ENCODE measurements at places on chromosomes 1 and 21.

DNA sequence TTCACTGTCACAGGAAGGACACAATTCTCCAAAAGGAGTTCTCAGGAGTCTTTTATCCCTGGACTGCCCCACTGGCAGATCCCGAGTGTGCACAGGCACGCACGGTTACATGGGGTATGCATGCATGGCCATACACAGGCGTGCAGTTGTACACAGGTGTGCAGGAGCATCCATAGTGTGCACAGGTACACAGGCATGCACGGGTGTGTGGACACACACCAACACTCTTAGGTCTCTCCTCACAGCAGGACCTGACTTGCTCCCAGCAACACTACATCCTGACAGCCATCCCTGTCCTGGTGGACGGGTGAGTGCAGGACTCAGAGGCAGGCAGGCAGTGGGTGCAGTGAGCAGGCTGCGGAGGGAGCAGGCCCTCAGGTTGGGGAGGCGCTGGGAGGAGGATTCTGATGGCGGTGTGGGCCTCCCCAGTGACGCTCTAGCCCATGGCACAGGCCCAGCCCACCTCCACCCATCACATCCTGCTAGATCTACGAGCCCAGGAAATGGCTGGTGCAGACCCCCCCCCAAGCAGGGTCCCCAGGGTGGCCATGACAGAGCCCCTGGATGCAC, 28.4 kb downstream of the SLC19A1 start:
- no peaks in the 10 kb centered on the region for H3K36me3 ChIP-seq
- no peaks in the 10 kb centered on the region for H3K27me3 ChIP-seq
- no peak for DNase-seq
- H3K27ac ChIP-seq = no peak overlapping the region

GRCh38 chr1:92476071-92476631, 10.6 kb downstream of the GFI1 start:
- H3K4me1 ChIP-seq = peaks cover 4% of the 10 kb centered on the region
- peaks cover 69% of the 10 kb centered on the region for H3K27me3 ChIP-seq
- H3K36me3 ChIP-seq = no peaks in the 10 kb centered on the region
- no peak overlapping the region for H3K27ac ChIP-seq
- no peak overlapping the region for H3K4me3 ChIP-seq

GRCh38 chr1:200161801-200162200, 134.3 kb downstream of the NR5A2 start:
- H3K27me3 ChIP-seq = peaks cover 11% of the 10 kb centered on the region
- H3K4me1 ChIP-seq = no peaks in the 10 kb centered on the region
- H3K36me3 ChIP-seq = no peaks in the 10 kb centered on the region
- no peak overlapping the region for H3K4me3 ChIP-seq

DNA sequence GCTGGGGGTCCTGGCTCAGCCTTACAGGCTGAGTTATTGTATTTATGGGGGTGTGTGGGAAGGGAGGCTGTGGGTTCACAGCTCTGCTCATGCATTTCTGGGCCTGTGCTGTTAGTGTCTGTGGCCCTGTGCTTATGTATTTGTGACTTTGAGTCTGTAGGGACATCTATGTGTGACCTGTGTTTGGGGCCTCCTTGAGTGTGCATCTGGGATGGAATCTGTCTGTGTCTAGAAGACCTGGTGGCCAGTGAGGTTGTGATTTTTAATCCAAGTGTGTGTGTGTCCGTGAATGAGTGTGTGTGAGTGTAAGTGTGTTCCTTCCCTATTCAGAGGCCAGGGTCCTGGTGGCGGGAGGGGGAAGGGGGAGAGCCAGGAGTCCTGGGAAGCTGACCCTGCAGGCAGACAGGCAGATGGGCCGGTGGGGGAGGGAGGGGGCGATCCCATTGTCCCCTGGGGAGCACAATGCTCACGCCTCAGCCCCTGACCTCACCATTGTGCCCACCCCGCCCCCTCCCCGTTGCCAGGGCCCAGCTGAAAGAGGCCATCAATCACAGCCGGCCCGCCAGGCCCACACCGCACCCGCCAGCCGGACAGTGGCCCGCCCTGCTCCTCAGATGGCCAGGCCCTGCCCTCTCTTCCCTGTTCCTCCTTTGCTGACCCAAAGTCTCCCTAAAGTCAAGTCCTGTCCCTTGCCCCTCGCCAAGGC, 19.6 kb downstream of the SLC27A3 start:
- H3K4me1 ChIP-seq = peaks cover 7% of the 10 kb centered on the region
- DNase-seq = no peak
- no peak overlapping the region for H3K4me3 ChIP-seq

DNA sequence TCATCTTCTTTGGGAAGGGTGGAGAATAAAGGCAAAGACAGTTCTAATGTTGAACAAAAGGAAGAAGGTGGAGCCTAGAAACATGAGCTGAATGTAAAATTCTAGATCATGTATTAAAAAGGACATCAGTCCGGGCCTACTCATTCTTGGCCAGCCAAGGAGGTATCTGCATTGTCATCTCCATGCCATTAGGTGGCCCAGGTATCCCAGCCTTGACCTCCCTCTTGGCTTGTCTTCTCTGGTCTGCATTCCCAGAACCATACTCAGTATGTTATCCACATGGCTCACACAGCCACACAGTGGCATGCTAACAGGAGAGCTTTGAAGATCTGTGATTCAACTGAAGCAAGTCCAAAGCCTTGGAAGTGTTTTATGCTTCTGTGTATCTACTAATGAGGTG, 369.8 kb upstream of the KAZN start:
- no peaks in the 10 kb centered on the region for H3K27me3 ChIP-seq
- H3K36me3 ChIP-seq = no peaks in the 10 kb centered on the region
- H3K4me1 ChIP-seq = no peaks in the 10 kb centered on the region
- DNase-seq = no peak
- no peak overlapping the region for H3K4me3 ChIP-seq

DNA sequence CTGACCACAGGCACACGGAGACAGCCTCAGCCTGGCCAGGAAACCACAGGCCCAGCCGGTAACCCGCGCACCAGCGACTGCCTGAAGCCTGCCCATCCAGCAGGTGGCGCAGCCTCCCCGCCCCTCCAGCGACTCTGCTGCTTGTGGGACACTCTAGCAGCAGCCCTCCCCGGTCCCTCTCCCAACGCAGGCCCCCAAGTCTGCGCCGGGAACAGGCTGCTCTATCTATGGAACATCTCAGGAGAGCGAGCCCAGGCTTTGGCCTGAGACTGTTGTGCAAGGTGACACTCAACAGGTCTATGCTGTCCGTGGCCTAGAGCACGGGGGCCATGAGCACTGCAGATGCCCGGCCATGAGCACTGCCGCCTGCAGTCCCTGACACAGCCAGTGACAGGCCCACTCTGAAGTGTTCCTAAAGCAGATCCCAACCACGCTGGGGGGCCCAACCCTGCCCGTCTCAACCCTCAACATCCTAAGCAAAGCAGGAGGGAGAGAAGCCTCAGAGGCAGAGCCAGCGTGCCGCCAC, 28.4 kb downstream of the WDR4 start:
- no peak for DNase-seq
- no peaks in the 10 kb centered on the region for H3K27me3 ChIP-seq
- H3K27ac ChIP-seq = no peak overlapping the region
- H3K4me1 ChIP-seq = no peaks in the 10 kb centered on the region
- no peak overlapping the region for H3K4me3 ChIP-seq
- peaks cover 57% of the 10 kb centered on the region for H3K36me3 ChIP-seq

DNA sequence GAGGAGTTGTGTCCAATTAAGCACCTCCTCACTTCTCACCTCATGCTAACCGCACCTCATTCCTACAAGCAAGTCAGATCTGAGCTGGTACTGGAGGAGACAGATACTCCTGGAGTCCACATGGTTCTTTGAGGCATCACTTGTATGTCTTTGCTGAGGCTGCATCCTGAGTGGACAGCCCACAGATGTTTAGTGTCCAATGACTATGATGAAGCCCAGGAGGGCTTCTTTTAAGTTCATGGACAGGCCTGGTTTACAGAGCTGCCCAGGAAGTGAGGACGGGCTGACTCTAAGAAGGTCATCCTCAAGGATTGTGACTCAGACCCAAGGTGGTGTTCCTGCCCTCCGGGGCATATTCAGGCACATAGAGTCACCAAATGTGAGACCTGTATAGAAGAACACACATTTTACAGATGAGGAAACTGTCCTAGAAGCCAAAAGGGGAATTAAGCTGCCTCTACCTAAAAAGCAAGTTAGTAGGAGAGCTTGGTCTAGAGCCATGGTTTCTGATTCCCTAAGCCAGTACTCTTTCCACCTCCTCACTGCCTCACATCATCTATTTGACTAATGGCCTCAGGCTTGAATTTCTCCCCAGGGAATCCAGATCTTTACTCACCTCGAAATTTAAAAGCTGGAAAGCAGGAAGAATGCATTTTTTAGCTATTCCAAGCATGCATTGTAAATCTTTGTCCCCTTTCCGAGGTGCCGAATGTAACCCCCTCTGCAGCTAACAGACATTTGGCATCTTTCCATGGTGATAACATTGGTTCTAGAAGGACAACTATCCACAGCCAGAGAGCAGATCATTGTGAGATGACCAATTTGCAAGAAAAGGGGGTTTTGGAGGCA, 228.1 kb downstream of the OMA1 start:
- H3K4me1 ChIP-seq = no peaks in the 10 kb centered on the region
- H3K4me3 ChIP-seq = no peak overlapping the region
- H3K27me3 ChIP-seq = no peaks in the 10 kb centered on the region
- H3K27ac ChIP-seq = no peak overlapping the region

DNA sequence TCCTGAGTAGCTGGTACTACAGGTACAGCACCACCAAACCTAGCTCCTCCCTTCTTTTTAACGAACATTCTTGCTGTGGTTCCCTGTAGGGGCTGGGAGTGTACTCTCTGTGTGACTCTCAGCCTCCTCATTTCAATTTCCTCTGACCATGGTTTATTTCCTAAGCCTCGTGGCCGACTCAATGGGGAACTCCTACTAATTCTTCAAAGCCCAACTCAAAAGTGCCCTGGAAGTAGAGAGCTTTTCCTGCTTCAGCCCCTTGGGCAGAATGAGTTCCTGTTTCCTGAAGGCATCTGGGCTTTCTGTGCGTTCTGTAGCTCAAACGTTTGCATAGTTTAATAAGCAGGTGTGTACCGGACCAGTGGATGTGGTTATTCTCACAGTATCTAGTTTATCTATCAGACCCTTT, 70.9 kb upstream of the ACOT11 start:
- peaks cover 21% of the 10 kb centered on the region for H3K27me3 ChIP-seq
- no peak overlapping the region for H3K4me3 ChIP-seq
- H3K4me1 ChIP-seq = peaks cover 12% of the 10 kb centered on the region
- H3K27ac ChIP-seq = no peak overlapping the region
- H3K36me3 ChIP-seq = no peaks in the 10 kb centered on the region

DNA sequence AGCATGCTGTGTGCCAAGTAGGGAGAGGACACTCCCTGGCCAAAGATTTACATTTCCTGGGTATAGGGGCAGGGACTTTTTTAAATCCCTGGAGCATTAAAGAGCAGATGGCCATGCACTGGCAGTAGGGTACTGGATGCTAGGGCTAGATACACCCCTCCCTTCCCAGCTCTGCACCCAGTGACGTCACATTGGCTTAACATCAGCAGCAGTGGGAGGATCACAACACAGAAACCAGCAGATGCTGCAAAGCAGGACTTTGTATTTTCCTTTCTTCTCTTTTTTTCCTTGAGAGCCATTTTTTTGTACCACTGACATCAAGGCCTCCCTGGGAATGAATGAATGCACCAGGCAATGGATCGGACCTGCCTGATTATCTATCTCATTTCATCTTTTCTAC, 243.0 kb downstream of the KAZN start:
- no peaks in the 10 kb centered on the region for H3K36me3 ChIP-seq
- H3K4me3 ChIP-seq = no peak overlapping the region
- peaks cover 47% of the 10 kb centered on the region for H3K4me1 ChIP-seq
- no peak for DNase-seq
- H3K27ac ChIP-seq = no peak overlapping the region

DNA sequence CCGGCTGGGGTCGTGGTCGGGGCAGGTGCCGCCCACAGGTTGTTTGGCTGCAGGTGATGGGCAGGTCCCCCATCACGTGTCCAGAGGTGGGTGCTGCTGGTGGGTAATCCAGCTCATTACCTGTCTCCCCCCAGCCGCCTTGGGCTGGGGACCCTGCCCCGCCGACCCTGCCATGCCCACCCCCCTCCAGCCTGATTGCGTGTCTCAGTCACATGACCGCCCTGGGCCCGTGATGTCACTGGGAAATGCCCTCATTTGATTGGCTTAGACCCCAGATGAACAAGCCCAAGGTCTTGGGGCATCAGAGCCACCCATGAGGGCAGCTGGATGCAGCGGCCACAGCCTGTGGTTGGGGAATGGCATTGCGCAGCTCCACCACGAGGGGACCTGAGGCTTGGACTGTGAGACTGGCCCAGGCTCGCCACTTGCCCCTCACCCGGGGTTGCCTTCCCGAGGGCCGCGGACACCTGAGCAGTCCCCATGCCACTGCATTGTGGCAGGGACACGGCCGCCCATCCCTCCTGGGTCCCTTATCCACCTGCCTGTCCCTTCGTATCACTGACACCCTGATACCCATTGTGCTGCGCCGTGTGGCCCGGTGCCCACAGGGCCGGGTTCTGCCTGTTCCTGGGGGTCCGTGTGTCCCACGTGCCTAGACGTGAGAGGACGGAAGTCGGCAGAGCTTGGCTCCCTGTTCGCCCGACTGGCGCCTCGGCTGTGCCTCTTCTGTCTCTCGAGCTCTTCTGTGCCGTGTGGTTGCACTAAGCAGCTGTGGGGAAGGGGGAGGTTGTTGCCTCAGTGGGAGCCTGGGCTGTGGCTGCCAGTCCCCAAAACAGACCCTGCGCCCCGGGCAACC, 68.0 kb downstream of the FAAP20 start:
- no peaks in the 10 kb centered on the region for H3K36me3 ChIP-seq
- no peak for DNase-seq
- no peak overlapping the region for H3K4me3 ChIP-seq
- H3K4me1 ChIP-seq = peaks cover 14% of the 10 kb centered on the region
- no peak overlapping the region for H3K27ac ChIP-seq

- H3K27me3 ChIP-seq = no peaks in the 10 kb centered on the region
- no peak overlapping the region for H3K27ac ChIP-seq
- H3K36me3 ChIP-seq = no peaks in the 10 kb centered on the region
- no peak for DNase-seq
- no peak overlapping the region for H3K4me3 ChIP-seq
- H3K4me1 ChIP-seq = no peaks in the 10 kb centered on the region
Measured at GRCh38 chr1:161787355-161787754, 21.2 kb downstream of the ATF6 start.

- H3K27ac ChIP-seq = no peak overlapping the region
- no peaks in the 10 kb centered on the region for H3K27me3 ChIP-seq
- no peak for DNase-seq
- no peak overlapping the region for H3K4me3 ChIP-seq
Measured at GRCh38 chr21:37551993-37552355, 185.4 kb downstream of the DYRK1A start.

Data from esophagus squamous epithelium (tissue), 5 donors.